CD4-positive, CD25-positive, alpha-beta regulatory T cell (primary cell): ENCODE measurements at places on chromosomes 2 and 18. TPM values are rescaled to one million over a fixed set of nuclear protein-coding genes. Genes with fewer than 3 reads are reported as not detected.

DNA sequence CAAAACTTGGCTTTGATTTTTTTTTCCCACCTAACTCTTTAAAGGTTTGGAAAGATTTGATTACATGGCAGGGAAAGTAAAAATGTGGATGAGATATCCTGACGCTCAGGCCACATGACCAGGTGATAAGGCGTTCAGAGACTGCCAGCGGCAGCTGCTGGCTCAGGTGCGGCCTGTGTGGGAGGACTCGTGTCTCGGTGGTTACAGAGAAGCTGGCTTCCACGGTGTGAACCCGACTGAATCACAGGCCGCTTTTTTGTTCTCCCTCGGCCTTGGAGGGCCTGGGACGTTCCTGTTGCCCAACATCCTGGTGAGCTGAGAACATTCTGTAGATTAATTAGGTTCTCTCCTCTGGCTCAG, 124.2 kb upstream of the ZNF516 start:
- no peak for DNase-seq
- no peaks in the 10 kb centered on the region for H3K27me3 ChIP-seq
- H3K27ac ChIP-seq, result no peak overlapping the region
- no peak overlapping the region for H3K4me3 ChIP-seq
- H3K36me3 ChIP-seq, result no peaks in the 10 kb centered on the region
- no peaks in the 10 kb centered on the region for H3K4me1 ChIP-seq

GRCh38 chr2:187547353-187547979, 6.8 kb downstream of the TFPI start:
- H3K4me1 ChIP-seq, result no peaks in the 10 kb centered on the region
- DNase-seq, result no peak
- H3K27ac ChIP-seq, result no peak overlapping the region
- H3K4me3 ChIP-seq, result no peak overlapping the region

GRCh38 chr2:64766841-64767669, 113.3 kb upstream of the SERTAD2 start:
- peak; percentile 77 for DNase-seq
- peaks cover 4% of the 10 kb centered on the region for H3K4me1 ChIP-seq
- peak overlapping the region; percentile 93 for H3K4me3 ChIP-seq
- no peaks in the 10 kb centered on the region for H3K36me3 ChIP-seq
- peak overlapping the region; percentile 82 for H3K27ac ChIP-seq

- no peak overlapping the region for H3K4me3 ChIP-seq
- H3K4me1 ChIP-seq, result no peaks in the 10 kb centered on the region
- DNase-seq, result no peak
- H3K27me3 ChIP-seq, result no peaks in the 10 kb centered on the region
Measured at GRCh38 chr2:62152000-62152399, 43.9 kb upstream of the B3GNT2 start.

DNA sequence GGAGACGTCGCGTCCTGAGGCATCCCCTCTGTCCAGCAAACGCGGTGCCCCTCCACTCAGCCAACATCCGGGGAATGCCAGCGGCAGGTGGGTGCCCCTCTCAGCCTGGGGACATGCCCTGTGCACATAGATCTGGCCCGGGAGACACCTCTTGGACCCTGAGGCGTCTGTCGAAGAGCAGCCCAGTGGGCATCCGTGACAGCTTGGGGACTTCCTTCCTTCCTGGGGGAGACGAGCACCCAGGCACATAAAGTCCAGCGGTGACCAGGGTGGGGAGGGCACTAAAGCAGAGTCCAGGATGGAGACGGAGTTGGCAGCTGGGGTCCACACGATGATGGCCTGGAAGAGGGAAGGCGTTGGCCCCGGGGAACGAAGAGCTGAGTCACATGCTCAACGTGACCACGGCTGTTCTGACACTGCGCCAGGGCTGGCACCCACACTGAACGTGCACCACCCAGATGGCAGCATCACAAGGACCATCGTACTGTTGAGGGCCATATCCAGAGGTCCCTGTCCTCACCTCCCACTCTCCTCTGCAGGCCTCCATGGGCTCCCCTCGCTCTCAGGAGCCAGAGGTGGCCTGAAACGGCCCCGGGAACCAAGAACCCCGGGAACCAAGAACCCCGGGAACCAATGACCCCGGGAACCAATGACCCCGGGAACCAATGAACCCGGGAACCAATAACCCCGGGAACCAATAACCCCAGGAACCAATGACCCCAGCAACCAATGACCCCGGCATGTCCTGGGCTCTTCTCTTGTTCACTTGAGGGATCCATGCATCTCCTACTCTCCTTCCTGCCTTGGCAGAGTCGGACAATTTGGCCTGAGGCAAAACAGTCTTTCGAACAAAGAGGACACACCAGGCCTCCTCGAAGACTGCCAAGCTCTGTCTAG, 22.6 kb downstream of the HDAC4 start:
- no peaks in the 10 kb centered on the region for H3K36me3 ChIP-seq
- H3K27ac ChIP-seq, result no peak overlapping the region
- no peak for DNase-seq
- H3K4me3 ChIP-seq, result no peak overlapping the region

GRCh38 chr2:8448824-8449556, 232.9 kb upstream of the ID2 start:
- H3K4me1 ChIP-seq, result no peaks in the 10 kb centered on the region
- no peak overlapping the region for H3K27ac ChIP-seq
- no peak overlapping the region for H3K4me3 ChIP-seq
- no peak for DNase-seq

DNA sequence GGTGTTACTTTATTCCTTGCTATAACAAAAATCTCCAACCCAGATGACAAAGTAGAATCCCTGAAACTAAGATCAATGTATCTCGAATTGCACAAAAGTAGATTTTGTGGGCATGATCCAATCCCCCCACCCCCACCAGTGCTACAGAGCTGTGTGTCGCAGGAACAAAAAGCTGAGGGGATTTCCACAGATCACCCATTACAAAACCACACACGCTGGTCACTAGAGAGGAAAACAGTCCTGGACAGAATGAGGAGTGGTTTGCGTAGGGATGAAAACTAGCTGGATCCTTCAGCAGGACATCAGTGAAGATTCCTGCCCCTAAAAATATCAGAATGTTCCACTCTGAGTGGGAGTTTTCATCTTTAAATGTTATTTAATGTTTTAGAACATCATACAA, 165.3 kb upstream of the STK17B start:
- DNase-seq, result no peak
- H3K36me3 ChIP-seq, result no peaks in the 10 kb centered on the region
- H3K27ac ChIP-seq, result no peak overlapping the region
- no peak overlapping the region for H3K4me3 ChIP-seq
- no peaks in the 10 kb centered on the region for H3K27me3 ChIP-seq

DNA sequence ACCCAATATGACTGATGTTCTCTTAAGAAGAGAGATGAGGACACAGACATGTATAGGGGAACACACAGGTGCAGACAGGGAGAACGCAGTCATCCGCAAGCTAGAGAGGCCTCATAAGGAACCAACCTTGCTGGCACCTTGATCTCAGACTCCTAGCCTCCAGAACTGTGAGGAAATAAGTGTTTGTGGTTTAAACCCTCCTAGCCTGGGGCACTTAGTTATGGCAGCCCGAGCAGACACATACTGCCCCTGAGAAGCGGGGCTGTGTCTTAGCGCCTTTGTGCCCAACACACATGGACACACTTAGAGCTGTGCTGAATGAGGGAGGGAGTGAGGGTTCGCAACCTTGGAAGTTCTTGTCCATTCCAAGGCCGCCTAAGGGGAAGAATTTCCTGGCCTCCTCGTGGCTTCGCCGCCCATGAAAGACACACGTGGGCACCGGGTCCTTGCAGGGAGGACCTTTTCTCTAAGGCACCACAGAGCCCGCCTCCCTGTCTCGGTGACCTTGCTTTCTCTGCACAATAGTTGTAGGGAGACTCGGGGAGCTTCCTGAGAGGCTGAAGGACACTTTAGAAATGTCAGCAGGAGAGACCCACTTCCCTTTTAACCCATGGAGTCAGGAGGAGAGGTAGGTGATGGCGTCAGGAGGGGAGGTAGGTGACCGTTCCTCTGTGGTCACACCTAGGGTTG, 224.5 kb upstream of the HDAC4 start:
- peaks cover 48% of the 10 kb centered on the region for H3K4me1 ChIP-seq
- DNase-seq, result no peak

- no peaks in the 10 kb centered on the region for H3K4me1 ChIP-seq
- no peaks in the 10 kb centered on the region for H3K36me3 ChIP-seq
- no peak overlapping the region for H3K27ac ChIP-seq
- DNase-seq, result no peak
- H3K27me3 ChIP-seq, result peaks cover 9% of the 10 kb centered on the region
Measured at GRCh38 chr2:31226266-31226665, 7.7 kb upstream of the EHD3 start.

GRCh38 chr18:35581898-35582641, 530 bp downstream of the GALNT1 start:
- H3K36me3 ChIP-seq, result no peaks in the 10 kb centered on the region
- no peaks in the 10 kb centered on the region for H3K27me3 ChIP-seq
- H3K4me3 ChIP-seq, result peak overlapping the region; percentile 81
- no peak overlapping the region for H3K27ac ChIP-seq

DNA sequence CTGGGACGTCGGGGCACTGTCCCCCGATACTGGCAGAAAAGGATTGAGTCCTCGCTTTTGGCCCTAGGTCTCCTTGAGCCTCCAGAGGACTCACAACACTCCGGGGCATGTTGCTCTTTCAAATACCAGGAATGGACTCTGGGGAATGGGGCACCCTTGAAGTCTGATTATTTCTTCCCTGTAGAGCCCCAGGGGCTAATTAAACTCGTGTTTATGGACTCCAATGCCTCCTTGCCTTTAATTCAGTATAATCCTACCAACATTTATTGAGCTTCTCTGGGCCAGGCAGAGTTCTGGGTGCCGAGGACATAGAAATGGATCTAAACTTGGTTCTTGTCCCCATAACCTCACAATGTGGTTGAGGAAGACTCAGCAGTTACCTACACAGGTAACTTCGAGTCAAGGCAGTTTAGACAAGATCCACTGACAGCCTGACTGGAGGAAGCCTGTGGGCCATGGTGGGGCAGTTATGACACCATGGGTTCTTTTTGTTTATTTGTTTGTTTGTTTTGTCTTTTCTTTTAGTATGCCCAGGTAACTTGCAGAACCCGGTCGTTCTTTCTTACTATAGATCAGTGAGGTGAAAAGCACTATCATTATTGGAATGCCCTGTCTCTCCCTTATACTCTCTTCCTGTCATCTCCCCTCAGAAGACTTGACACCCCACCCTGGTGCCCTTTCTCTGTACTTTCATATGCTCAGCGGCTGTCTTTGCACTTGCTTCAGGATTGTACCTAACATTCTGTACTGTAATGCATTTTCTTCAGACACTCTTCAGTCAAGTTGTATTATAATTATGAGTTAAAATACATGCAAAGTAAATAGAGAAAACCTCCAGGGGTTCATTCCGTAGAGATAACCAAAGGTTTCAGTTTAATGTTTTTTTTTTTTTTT, 3.2 kb downstream of the CFLAR start:
- peak overlapping the region; percentile 100 for H3K4me3 ChIP-seq
- peaks cover 3% of the 10 kb centered on the region for H3K36me3 ChIP-seq
- DNase-seq, result no peak
- peak overlapping the region; percentile 93 for H3K27ac ChIP-seq

DNA sequence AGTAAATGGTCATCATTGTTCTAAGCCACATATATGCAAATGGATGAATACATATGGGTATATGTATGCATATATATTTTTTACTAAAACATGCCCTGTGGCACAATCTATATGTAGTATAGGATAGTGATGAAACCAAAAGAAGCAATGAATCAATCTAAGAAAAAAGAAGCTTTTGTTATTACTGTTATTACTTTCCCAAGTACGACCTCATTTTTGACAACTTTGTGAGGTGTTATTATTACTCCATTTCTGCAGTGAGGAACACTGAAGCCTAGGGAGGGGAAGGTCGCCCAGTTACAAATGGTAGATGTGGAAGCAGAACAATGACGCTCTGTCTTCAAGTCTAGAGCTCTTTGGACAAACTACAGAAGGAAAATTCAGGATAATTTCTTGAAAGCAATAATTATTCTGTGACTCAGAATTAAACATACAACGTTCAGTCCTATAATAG, 38.3 kb downstream of the STAT4 start:
- H3K4me3 ChIP-seq, result no peak overlapping the region
- peaks cover 5% of the 10 kb centered on the region for H3K36me3 ChIP-seq
- DNase-seq, result no peak
- no peak overlapping the region for H3K27ac ChIP-seq

- no peaks in the 10 kb centered on the region for H3K4me1 ChIP-seq
- DNase-seq, result no peak
- H3K27ac ChIP-seq, result no peak overlapping the region
- H3K4me3 ChIP-seq, result no peak overlapping the region
- H3K36me3 ChIP-seq, result no peaks in the 10 kb centered on the region
- H3K27me3 ChIP-seq, result no peaks in the 10 kb centered on the region
Measured at GRCh38 chr2:30613001-30613400, 166.0 kb downstream of the LCLAT1 start.

GRCh38 chr2:229909090-229909489, 12.7 kb downstream of the TRIP12 start:
- peaks cover 31% of the 10 kb centered on the region for H3K4me1 ChIP-seq
- no peak overlapping the region for H3K4me3 ChIP-seq
- H3K27ac ChIP-seq, result no peak overlapping the region
- H3K36me3 ChIP-seq, result peaks cover 20% of the 10 kb centered on the region
- H3K27me3 ChIP-seq, result no peaks in the 10 kb centered on the region
- no peak for DNase-seq

- H3K4me3 ChIP-seq, result no peak overlapping the region
- H3K4me1 ChIP-seq, result no peaks in the 10 kb centered on the region
- H3K27ac ChIP-seq, result no peak overlapping the region
- peaks cover 19% of the 10 kb centered on the region for H3K27me3 ChIP-seq
- DNase-seq, result no peak
Measured at GRCh38 chr2:173395567-173396351, 41.1 kb downstream of the CDCA7 start.

IL36A gene
- not detected for total RNA-seq

SIGLEC15 gene
- total RNA-seq, result not detected

DNMT3A gene
- 81.0 TPM for total RNA-seq

FLACC1 gene
- total RNA-seq, result 7.0 TPM

GDF7 gene
- total RNA-seq, result 0.17 TPM

PLA2R1 gene
- total RNA-seq, result not detected

TSPYL6 gene
- total RNA-seq, result not detected

GALNT13 gene
- total RNA-seq, result not detected

SLC40A1 gene
- total RNA-seq, result 12.9 TPM

MAT2A gene
- 137 TPM for total RNA-seq

GPR45 gene
- not detected for total RNA-seq

GKN2 gene
- not detected for total RNA-seq

RIT2 gene
- not detected for total RNA-seq

SDC1 gene
- not detected for total RNA-seq

NFATC1 gene
- 64.7 TPM for total RNA-seq
